ENCODE measurements at places on chromosomes 12 and 14. TPM values are rescaled to one million over a fixed set of nuclear protein-coding genes. Genes with fewer than 3 reads are reported as not detected.

The VPS33A gene
- total RNA-seq: 23.1 TPM

The CCDC38 gene
- not detected for total RNA-seq

The GDF3 gene
- total RNA-seq: 4.1 TPM

DNA sequence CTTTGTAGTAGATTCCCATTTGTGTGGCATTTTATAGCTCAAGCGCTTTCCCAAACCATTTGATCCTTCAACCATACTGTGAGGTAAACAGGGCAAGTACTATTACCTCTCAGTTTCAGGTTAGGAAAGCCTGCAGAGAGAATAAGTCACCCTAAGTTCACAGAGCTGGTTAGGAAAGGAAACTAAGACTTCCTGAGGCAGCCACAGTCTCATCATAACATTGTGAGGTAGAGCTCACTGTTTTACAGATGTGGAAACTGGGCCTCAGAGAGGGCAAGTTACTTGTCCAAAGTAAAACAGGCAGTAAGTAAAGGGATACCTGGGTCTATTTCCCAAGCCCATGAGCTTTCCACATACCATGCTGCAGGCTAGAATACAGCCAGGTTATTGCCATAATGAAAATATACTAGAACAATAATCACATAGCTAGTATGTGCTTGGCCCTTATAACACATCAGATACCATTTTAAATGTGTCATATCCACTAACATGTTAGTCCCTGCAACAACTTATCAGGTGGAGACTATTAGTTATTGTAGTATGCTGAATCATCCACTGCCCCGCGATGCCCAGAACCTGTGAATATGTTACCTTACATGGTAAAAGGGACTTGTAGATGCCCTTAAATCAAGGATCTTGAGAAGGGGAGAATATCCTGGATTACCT lies 150.9 kb upstream of the GRIP1 start:
- no peak for DNase-seq

The NTF3 gene
- total RNA-seq: not detected

The ASB2 gene
- not detected for total RNA-seq

DNA sequence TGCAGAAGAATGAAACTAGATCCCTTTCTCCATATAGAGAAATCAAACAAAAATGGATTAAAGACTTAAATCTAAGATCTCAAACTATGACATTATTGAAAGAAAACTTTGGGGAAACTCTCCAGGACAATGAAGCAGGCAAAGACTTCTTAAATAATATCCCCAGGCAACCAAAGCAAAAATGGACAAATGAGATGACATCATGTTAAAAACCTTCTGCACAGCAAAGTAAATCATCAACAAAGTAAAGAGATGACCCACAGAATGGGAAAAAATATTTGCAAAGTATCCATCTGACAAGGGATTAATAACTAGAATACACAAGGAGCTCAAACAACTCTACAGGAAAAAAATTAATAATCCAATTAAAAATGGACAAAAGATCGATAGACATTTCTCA lies 101.0 kb downstream of the RALGAPA1 start:
- no peak for DNase-seq

The LTBP2 gene
- 264 TPM for total RNA-seq

DNA sequence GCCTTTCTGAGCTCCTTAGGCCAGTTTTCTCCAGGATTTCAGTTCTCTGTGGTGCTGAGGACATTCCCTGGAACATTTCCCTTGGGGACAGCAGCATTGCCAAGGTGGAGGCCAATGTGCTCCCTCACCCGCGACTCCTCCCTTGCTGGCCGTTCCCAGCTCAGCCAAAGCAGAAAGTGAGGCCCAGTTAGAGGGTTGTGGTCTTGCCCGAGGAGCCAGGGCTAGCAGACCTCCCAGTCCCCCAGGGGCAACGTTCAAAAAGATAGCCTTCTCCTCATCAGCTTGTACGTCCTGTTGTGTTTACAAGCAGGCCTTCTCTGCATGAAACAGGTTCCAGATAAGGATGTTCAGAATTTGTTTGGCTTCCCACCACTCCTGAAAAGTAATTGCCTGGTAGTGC lies 78.4 kb downstream of the SSPN start:
- no peak for DNase-seq

The GZMH gene
- not detected for total RNA-seq

The EML5 gene
- 0.09 TPM for total RNA-seq

DNA sequence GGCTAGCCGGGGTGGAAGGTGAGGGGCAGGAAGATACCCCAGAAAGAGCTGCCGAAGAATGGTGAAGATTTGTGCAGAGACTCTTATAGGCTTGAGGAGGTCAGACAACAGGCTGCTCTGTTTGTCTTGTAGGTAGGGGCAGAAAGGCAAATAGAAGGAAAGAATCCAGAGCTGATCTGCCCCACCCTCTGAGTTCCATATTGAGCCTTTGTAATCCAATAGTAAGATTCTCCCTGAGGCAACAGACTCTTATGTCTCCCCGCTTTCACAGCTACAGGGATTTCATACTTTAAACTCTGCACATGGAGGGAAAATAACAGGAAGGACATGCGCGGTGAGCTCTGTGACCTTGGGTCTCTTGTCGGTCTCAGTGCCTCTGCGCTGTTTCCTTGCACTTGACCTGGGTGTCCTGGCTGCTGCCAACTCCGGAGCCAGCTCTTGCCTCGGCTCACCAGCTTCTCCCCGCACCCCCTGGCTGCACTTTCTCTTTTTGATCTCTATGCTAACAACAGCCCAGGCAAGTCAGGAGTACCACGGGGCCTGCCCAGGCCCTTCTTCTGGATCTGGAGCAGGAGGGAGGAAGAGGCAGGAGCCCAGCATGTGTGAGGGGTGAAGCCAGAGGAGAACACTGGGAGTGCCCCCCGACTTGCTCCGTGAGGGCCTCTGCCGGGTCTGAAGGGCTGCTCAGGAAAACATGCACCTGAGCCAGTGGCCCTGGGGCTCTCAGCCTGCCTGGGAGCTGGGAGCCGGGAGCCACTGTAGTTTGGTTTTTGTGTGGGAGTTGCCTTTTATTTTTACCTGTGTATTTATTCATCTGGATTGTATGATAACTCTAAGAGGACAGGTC lies 75.8 kb downstream of the PPP1R36 start:
- peak; percentile 48 for DNase-seq

- no peak for DNase-seq
Measured at GRCh38 chr12:58479401-58479800, 440.9 kb downstream of the LRIG3 start.

- DNase-seq: no peak
Measured at GRCh38 chr12:111274777-111275176, 94.1 kb downstream of the PHETA1 start.

DNA sequence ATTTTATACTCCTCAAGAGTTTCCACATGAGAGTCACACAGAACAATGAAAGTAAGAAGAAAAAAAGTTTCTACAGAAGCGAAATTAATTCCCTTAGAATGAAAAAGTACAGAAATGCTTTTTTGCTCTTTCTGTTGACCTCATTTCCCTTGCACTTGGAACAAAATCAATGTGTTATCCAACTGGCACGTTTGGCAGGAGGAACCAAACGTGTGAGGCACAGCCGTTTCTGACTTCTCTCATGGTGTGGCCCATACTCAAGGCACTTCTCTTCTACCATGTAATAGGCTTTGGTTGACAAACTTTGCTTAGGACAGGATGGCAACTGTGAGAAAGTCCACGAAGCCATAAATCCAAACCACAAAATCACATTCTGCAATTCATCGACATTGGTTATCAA lies 297.0 kb downstream of the FUT8 start:
- DNase-seq: peak; percentile 72

The KRT82 gene
- not detected for total RNA-seq

- no peak for DNase-seq
Measured at GRCh38 chr14:102389246-102389645, 26.5 kb downstream of the TECPR2 start.

DNA sequence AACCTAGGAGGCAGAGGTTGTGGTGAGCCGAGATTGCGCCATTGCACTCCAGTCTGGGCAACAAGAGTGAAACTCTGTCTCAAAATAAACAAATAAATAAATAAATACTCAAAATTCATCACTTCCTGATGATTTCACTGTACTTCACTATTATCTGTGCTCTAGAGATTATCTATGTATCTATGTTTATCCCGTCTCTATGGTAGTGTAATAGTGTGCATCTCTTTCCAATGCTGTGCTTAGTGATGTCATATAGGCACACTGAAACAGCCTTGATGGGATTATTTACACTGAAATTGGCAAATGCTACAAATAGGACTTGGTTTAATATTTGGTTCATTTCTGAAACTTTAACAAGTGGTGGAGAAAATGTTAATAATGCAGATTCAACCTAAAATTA lies 6.5 kb downstream of the CAPS2 start:
- DNase-seq: no peak

- DNase-seq: no peak
Measured at GRCh38 chr12:49791700-49792099, 36.5 kb downstream of the NCKAP5L start.

DNA sequence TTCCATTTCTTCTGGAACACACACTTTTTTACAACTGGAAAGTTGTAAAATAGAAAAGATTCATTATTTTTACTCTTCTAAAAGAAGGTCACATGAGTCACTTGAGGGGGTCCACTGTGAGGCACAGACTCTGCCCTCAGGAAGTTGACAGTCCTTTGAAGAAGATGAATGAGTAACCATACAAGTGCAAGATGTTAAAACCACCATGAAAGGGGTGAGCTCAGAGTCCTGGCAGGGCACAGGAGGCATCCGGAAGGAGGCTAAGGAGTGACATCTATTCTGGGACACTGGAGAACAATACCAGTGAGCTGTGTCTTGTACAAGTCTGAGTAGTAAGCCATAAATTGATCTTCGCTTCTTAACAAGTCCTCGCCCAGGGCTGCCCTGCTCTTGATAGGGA lies 126.0 kb upstream of the FRMD6 start:
- no peak for DNase-seq

The SMCO3 gene
- total RNA-seq: 0.25 TPM

DNA sequence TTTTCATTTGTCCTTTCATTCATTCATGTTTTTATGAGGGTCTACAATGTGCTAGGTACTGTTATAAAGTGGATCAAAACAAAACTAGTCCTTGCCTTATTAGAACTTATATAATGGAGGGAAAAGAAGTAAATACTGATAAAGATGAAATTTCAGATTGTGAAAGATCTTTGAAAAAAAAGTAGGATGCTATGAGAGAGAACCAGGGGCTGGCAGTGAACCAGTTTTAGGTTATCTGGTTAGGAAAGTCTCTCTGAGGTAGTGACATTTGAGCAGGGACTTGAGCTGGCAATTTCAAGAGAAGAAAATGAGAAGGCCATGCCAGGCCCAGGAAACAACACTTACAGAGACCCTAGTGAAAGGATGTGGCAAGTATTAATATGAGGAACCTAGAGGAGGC lies 57.3 kb upstream of the E2F7 start:
- DNase-seq: no peak

DNA sequence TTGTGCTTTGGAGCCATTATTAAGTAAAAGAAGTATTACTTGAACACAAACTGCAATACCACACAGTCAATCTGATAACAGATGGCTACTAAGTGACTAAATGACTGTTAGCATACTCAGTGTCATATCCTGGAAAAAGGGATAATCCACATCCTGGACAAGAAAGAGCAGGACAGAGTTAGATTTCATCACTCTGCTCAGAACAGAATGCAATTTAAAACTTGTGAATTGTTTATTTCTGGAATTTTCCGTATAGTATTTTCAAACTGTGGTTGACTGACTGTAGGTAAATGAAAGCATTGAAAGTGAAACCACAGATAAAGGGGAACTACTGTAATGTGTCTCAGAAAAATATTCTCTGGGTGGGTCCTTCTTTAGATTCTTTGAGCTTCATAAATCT lies 458.8 kb downstream of the TMEM117 start:
- no peak for DNase-seq

The RBP5 gene
- total RNA-seq: not detected

- peak; percentile 15 for DNase-seq
Measured at GRCh38 chr14:82855912-82856391, 1322.3 kb upstream of the SEL1L start.

DNA sequence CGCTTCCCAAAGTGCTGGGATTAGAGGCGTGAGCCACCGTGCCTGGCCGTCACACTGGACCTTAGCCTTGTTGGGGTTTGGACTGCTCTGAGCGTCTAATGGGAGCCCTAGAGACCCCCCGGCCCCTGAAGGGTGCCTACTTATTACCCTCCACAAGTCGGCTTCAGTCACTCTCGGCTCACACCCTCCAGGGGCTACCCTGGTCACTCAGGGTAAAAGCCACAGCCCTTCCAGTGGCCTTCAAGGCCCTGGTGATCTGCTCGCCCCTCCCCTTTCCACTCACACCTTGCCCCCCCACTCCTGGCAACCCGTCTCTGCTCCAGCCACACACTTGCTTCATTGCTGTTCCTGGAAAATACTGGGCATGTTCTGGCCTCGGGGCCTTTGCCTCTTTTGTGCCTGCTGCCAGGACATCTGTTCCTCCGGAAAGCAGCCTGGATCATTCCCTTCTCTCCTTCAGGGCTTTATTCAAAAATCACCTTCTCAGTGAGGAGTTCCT lies 3.6 kb upstream of the MORN3 start:
- DNase-seq: no peak

- no peak for DNase-seq
Measured at GRCh38 chr14:104126753-104127152, 11.6 kb upstream of the KIF26A start.

The SLC5A8 gene
- not detected for total RNA-seq

DNA sequence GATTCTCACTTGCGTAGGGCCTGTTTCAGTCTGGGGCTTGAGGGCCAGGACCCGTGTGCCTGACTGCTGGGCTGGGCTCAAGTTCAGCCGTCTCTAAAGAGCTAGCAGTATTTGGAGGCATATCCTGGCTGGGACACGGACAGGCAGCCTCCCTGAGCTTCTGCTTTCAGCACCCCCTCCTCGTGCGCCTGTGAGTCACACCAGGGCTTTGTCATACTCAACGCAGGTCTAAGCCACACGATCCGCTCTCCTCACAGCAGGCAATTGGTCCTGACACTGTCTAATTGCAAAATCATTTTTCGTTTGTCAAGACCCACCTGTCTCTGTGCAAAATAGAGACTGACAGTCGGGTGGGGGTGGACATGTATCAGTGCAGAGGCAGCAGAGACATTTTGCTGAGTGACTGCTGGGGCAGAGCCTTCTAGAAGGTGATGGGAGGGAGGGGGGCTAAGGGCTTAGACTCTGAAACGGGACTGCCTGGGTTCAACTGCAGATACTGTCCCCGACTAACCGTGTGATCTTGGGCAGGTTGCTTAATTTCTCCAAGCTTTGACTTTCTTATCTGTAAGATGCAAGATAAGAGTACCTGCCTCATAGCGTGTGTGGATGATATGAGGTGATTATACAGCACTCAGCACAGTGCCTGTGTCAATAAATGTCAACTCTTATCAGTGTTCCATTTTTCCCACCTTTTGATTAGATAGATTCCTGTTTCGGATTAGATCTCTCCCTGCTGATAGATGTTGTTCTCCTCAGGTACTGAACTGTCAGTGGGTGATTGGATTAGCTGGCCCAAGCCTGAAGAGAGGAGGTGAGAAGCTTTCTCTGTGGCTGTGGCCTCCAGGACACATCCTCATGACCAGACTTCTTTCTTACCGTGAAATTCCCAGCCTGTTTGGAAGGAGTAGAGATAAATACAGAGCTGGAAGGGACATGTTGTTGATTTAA lies 53.1 kb downstream of the KCNA1 start:
- DNase-seq: no peak

The TGM1 gene
- 3.9 TPM for total RNA-seq

DNA sequence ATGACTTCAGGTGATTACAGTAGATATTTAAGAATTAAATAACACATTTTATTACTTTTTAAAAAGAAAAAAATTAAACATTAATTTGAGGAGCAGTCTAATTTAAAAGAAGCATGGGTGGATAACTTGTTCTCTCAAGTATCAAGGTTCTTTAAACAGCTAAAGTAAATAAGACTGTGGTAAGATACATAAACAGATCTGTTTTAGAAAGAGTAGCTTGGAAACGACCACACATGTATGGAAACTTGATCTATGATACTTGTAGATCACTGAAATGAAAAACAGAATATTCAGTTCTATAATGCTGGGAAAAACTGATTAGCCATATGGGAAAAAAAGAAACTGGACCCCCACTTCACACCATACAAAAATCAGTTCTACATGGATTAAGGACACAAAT lies 36.0 kb downstream of the TC2N start:
- no peak for DNase-seq
